ENCODE measurements at places on chromosomes 7 and 10. TPM values are rescaled to one million over a fixed set of nuclear protein-coding genes. Genes with fewer than 3 reads are reported as not detected.

GRCh38 chr7:17371671-17372524, 73.4 kb downstream of the AHR start:
- no peak for DNase-seq

- DNase-seq = no peak
Measured at GRCh38 chr7:27172823-27173510, 1.2 kb downstream of the HOXA10 start.

DNA sequence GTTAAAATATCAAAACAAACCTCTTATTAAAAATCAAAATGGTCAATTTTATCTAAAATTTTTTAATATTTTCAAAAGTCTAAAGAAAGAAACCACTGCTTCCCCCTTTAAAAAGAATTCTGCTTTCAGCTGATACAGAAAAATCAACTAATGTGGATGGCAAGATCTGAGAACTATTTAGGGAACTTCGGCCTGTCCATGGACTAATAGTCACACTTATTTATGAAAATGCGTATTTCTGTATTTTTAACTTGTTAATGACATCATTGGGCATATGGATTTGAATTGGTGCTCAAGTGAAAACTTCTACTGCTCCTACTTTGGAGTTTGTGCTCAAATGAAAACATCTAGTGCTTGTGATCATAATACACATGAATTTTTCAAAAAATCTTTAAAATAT, 31.9 kb downstream of the RNLS start:
- DNase-seq = no peak

OPN1SW gene
- total RNA-seq = not detected

DNA sequence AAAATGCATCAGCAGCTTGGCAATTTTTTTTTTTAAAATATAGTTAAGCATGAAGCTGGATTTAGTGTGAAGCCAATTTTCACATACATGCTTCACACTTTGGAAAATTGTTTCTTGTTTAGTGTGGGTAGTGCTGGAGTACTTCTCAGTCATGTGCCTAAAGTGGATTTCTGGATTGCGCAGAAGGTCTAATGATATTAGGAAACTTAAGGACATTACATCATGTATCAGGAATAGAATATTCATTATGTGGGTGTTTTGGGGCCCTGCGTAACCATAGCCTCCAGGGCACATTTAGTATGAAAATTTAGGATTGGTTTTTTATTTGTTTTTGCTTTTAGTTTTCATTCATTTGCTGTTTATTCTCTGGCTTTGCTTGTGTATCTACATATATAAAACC, 28.8 kb upstream of the BNIP3 start:
- no peak for DNase-seq

GRCh38 chr7:151437866-151438516, 1.9 kb downstream of the CRYGN start:
- no peak for DNase-seq

DNA sequence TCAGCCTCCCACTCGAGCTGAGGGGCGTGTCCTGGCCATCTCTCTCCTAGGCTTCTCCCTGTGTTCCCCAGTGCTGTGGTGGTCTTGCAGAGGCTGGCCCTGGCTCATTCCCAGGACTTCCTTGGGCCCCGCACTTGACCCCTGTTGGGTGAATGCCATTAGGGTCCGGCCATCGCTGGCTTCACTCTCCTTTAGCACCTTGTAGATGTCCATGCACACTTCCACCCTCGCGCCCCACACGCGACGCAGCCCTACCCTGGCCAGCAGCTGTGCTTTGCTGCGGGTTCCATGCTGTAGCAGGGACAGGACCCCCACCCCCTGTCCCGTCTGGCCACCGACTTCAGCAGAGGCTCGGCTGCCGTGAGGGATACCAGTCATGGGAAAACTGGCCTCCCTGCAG, 46.3 kb downstream of the PITRM1 start:
- DNase-seq = no peak

GRCh38 chr10:90621577-90621976, 236.3 kb downstream of the HTR7 start:
- no peak for DNase-seq

GRCh38 chr10:25797888-25798429, 136.1 kb upstream of the MYO3A start:
- DNase-seq = no peak

DNA sequence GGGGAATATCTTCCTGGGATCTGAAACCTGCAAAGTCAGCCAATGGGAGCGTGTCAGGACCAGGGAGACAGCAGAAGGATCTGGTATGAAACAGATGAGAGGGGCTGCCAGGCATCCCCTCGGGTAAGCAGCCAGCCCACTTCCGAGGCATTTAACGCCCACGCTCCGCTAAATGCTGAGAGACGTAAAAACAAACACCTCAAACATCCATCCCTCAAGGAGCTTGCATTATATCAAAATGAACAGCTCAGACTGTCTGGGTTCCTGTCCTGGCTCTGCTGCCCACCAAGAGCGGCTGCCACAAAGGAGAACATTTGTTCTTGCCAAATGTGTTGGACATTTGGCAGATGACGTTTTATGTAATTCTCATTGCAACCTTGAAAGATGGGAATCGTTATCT, 7.0 kb upstream of the SERPINE1 start:
- no peak for DNase-seq

- no peak for DNase-seq
Measured at GRCh38 chr10:124995605-124996004, 53.7 kb downstream of the ZRANB1 start.

- no peak for DNase-seq
Measured at GRCh38 chr10:132120200-132120599, 54.5 kb downstream of the JAKMIP3 start.

NPSR1 gene
- total RNA-seq = not detected

NPC1L1 gene
- total RNA-seq = not detected

DNA sequence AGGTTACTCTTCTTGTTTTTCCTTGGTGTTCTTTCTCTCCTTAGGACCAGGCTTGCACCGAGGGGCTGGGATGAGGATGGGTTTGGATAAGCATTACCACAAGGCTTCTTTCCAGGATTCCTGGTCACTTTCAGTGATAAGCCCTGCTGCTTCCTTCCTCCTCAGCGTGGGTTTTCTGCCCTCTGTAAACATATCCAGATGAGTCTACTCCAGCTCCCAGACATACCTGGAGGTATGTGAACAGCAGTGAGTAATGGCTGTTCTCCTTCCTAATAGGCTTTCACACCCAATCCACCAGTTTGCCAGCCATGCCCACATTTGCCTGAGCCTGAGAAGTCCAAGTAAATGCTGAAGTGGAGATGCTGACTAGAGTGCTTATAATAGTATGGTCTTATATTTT, 229.8 kb upstream of the YAE1 start:
- DNase-seq = no peak

DNA sequence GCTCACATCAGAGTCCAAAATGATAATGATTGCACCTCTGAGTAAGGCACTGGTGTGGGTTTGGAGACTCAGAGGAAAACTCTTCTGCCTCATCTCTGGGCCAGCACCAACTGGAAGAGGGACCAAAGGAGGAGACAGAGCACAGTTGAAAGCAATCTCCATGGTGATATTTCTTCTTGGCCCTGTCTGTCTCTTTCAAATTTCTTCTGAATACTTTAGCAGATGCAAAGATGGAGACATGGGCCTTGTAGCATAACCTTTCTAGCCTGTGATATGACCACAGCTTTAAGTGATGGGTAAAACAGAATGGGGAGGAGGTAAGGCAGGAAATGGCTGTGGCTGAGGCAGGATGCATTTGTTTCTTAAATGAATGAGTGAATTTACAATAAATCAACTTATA, 12.2 kb upstream of the GIMAP7 start:
- DNase-seq = no peak

CDC14C gene
- not detected for total RNA-seq

ADRB1 gene
- 0.08 TPM for total RNA-seq

DNA sequence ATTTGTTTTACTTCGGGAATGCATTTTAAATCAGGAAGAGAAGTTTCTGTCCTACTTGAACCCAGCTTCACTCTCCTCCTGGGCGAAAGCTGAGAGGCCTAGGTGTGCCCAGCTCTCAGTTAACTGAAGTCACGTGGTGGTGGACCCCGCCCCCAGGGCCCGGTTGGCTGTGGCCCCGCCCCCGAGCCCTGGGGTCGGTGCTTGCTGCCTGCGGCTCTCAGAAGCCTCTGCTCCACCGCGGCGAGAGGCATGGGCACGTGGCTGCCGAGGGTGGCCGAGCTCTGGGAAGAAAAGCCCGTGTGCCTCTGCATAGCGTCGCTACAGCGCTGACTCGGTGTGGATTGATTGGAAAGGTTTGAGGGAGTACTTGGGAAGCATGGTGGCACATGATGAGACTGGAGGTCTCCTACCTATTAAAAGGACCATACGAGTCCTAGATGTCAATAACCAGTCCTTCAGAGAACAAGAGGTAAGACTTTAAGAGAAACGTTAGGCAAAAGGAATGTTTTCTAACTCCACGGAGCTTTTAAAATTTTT, 34.1 kb downstream of the NET1 start:
- peak; percentile 61 for DNase-seq

GRCh38 chr7:16189026-16189715, 232.2 kb downstream of the CRPPA start:
- DNase-seq = no peak

- DNase-seq = no peak
Measured at GRCh38 chr10:10910634-10911033, 107.0 kb upstream of the CELF2 start.

GRCh38 chr7:141133646-141134045, 59.8 kb downstream of the TMEM178B start:
- no peak for DNase-seq

GRCh38 chr10:4217187-4217586, 432.2 kb upstream of the KLF6 start:
- DNase-seq = no peak

DNA sequence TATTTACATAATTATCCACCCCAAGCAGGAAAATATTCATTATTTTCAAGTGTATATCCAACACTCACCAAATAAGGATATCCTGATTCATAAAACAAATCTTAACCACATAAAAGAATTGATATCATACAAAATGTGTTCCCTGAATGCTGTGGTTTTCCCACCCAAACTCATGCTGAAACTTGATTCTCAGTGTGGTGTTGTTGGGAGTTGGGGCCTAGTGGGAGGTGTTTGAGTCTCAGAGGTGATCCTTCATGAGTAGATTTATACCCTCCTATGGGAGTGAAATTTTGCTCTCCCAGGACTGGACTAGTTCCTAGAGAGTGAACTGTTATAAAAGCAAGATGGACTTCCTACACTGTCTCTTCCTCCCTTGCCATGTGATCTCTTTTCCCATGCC, 1028.3 kb downstream of the SORCS1 start:
- DNase-seq = no peak

DNA sequence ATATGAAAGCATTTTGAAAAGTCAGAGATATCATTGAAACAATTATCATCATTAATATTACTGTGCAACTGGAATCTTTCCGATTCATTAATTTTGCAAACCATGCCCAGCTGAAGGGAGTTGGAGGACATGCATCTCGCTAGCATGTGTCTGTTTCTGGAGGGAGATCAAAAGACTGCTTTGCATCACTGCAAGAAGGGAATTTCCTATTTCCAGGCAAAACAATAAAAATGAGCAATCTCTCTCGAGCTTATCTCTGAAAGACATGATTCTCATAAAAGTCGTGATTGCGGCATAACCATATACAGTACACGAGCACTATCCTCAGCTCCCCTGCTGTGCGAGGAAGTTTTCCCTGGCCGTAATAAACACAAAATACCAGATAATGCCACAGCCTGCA, 607.6 kb upstream of the DPP6 start:
- DNase-seq = no peak
